Omental fat pad (tissue), 4 donors: ENCODE measurements at places on chromosomes 4 and X.

DNA sequence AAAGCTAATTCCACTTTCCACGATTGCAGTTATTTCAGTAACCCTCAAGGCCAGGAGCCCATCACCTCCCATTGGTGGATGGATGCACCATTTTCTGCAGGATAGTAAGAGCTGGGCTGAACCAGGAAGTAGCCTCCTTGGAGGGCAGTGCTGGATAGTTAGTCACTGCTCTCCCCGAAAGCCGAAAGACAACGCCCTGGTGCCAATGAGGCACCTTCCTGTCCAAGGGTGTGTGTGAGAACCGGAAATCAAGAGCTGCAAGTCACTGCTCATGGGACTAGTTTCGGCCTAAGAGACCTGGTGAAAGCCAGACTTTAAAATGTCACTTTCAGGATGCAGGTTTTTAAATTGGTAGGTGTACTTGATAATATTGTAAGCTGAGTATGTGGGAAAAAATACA is 203.8 kb upstream of the HS3ST1 start:
- DNase-seq = no peak

GRCh38 chr4:79023799-79024770 is 84.8 kb upstream of the PAQR3 start:
- DNase-seq = no peak

DNA sequence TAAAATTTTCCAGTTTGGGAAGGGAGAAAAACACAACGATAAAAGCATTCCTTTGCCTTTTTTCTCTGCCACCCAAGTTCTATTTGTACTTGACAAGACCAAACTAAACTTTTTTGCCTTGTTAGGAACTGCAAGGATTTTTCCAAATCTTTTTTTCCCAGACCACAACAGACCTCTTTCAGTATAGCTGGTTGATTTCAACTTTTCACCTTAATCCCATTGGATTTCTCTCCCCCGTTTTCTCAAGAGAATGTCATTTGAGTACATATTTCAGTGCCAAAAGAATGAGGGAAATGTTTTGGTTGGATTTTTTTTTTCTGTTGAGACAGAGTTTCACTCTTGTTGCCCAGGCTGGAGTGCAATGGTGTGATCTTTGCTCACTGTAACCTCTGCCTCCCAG is 18.5 kb upstream of the SGMS2 start:
- DNase-seq = no peak

- DNase-seq = no peak
Observed at GRCh38 chr4:146333187-146333894, 119.0 kb downstream of the REELD1 start.

DNA sequence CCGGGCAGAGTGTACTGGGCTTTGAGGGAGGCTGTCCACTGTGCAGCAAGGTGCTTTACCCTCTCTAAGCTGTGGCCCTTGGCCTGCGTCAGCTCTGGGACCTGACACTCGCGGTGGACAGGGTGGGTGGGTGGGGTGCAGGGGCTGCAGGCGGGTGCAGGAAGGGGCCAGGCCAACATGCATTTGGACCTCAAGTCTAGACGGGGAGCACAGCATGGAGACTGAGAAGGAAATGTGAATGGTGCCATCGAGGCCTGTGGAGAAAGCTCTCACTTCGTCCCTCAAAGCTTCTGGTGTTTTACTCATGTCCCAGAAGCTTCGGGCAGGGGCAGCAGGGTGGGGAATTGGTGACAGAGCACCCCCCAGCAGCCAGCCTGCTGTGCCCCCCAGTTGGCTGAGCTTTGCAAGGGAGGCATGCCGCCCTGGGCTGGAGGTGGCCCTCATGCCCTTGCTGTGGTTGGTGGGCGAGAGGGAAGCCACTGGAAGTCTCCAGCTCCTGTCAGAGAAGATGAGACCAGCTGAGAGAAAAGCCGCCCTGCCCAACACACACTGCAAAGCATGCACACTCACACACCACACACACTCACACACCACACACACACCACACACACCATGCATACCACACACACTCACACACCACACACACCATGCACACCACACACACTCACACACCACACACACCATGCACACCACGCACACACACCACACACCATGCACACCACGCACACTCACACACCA is 12.3 kb downstream of the PNMA6E start:
- DNase-seq = no peak
